Stimulated activated CD8-positive, alpha-beta memory T cell treated with anti-CD3 and anti-CD28 coated beads, Interleukin-2, amount 100 ng/mL, for 1 hour (primary cell): ENCODE measurements at places on chromosomes 7 and 10.

DNA sequence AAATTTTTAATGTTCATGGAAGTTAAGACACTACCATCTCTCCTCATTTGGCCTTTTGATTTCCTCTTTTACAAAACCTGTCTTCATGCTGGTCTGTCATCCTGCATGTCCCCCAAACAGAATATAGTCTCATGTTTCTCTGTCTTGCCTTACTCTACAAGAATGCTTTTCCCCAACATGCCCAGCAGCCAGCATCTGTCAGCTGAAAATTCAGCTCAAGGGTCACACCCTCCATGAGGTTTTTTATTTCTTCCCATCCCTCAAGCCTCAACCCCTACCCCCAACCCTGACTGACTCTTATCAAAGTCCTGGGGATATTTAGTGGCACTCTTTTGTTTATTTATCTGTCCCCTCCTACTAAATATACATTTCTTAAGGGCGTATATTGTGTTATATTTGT lies 202.0 kb downstream of the ANK3 start:
- DNase-seq, result no peak

DNA sequence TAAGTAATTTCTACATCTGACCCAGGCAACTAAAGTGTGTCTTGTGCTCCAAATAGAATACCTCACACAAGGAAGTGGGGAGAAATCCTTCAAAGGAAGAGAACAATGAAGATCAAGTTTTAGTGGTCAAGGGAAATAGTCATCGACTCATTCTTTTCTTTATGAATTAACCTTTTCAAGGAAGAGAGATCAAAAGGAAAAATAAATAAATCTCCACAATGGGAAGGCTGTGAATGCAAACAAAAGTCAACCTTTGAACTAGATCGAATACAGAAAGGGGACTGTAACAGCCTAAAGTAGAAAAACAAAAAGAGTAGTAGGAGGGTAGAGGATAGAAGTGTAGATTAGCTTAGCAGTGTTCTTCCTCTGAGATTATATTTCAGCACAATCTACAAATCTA lies 274.6 kb upstream of the COBL start:
- no peak for DNase-seq

DNA sequence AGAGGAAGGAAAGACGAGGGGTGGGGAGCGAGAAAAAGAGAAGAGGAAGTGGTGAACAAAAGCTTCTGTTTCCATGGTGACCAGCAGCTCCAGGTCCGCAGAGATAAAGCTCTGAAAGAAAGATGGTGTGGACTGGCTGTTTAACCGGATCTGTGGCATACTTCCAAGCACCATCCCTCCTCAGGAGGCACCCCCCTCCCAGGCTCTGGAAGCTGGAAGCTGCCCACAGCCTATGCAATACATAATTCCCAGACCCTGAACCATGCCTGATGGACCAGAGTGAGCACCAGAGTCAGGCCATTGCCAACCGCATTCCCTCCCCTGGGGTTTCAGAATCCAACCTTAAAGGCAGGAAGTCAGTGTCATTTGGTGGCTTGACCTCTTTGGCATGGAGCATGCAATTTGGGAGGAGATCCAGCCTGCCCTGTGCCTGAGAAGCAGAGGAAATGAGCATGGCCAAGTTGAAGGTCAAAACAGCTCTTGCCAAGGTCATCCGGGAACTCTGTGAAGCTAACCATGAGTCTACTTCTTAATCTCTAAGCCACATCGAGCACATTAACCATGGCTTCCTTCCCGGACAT lies 22.2 kb upstream of the CPXM2 start:
- DNase-seq, result no peak

- no peak for DNase-seq
Measured at GRCh38 chr7:5477723-5478531, 54.3 kb upstream of the TNRC18 start.
